GM12865 (cell line): ENCODE measurements at places on chromosomes 13 and 19.
A peak's percentile ranks its signal among the peaks of the same experiment; 100 is the strongest.

GRCh38 chr19:46674416-46675178 is 13.6 kb upstream of the DACT3 start:
- no peak for DNase-seq

- DNase-seq, result no peak
Measured at GRCh38 chr19:12788042-12788681, 3.1 kb upstream of the JUNB start.

GRCh38 chr13:41658057-41658661 is 200.8 kb downstream of the RGCC start:
- DNase-seq, result no peak

DNA sequence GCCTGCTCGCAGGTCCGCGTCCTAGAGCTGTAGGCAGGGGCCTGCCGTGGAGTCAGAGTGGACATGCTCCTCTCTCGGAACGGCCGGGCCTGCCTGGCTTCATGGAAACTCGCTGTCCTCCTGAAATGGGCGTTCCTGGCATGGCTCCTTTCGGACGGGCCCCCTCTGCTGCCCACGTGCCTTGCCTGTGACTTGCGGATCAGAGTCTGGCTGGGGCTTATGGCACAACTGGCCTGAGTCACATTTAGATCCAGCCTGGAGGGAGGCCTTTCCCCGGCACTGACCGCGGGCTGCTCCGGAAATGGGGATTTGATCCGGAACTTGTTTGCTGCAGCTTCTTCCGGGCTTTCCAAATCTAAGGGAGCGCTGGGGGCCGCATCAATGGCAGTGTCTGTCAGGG is 28.1 kb downstream of the THSD1 start:
- DNase-seq, result no peak

- DNase-seq, result no peak
Measured at GRCh38 chr13:74074723-74075122, 59.5 kb downstream of the KLF12 start.

DNA sequence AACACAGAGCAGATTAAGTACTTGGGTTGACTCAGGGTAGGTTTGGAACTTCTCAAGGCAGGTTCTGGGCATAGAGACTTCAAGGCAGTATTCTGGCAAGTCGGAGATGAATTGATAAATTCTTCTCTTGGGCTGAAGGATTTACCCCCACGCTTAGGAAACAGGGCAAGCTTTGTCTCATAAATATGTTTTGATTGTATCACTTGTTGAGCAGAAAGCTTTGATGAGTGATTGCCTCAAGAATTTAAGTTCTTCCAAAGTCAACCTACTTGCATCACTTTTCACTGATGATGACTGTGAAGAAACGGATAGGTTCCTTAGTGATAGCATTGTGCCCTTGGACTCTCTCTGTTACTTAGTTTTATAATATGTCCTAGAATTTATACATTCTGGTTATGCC is 258.6 kb upstream of the DACH1 start:
- no peak for DNase-seq

DNA sequence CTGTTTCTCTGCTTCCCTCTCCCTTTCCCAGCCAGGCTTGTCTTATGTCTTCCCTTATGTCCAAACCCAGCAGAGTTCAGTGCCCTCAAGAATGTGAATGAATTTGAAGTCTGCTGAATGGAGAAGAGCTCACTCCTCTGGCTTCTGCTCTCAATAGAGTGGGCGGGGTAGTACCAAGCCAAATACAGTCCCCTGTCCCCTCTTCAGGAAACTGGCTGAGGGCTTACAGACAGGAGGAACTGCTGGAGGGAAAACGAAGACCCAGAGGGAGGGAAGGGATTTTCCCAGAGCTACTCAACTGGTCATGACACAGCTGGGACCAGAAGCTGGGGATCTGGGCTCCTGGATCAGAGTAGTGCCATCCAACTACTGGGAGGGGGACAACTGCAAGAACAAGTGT is 32.9 kb upstream of the POU2F2 start:
- DNase-seq, result no peak

DNA sequence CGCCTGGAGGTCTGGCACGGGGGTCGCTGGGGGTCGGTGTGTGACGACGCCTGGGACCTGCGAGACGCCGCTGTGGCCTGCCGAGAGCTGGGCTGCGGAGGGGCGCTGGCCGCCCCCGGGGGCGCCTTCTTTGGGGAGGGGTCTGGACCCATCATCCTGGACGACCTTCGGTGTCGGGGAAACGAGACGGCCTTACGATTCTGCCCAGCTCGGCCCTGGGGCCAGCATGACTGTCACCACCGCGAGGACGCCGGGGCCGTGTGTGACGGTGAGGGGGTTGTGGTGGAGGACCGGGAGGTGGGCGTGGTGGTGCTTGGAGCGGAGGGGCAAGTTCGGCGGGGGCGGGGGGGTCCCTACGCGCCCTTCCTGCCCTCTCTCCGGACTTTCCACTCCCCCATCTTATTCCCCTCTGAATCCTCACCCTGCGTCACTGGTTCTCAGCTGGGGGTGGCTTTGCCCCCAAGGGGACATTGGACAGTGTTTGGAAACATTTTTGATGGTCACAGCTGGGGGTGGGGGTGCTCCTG is 5.5 kb downstream of the SSC5D start:
- DNase-seq, result no peak

GRCh38 chr13:34464011-34464410 is 478.1 kb upstream of the NBEA start:
- DNase-seq, result no peak

GRCh38 chr13:94214121-94214520 is 265.4 kb downstream of the DCT start:
- no peak for DNase-seq

DNA sequence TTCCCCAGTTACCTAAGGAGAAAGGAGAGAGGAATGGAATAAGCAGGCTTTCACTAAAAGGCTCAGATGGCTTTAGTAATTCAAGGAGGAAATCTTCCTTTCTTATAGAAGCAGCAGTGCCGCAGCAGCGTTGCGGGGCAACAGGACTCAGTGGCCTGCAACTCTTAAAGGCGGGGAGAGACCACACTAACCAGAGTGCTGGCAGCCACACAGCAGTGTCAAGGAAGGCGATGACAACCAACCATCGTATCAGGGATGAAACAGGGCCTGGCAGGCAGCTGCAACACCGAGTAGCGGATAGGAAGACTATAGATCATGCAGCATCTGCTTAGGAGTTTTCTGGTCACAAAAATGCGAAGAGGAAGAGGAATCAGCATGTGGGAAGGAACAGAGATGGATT is 106.0 kb downstream of the ERCC5 start:
- DNase-seq, result no peak

DNA sequence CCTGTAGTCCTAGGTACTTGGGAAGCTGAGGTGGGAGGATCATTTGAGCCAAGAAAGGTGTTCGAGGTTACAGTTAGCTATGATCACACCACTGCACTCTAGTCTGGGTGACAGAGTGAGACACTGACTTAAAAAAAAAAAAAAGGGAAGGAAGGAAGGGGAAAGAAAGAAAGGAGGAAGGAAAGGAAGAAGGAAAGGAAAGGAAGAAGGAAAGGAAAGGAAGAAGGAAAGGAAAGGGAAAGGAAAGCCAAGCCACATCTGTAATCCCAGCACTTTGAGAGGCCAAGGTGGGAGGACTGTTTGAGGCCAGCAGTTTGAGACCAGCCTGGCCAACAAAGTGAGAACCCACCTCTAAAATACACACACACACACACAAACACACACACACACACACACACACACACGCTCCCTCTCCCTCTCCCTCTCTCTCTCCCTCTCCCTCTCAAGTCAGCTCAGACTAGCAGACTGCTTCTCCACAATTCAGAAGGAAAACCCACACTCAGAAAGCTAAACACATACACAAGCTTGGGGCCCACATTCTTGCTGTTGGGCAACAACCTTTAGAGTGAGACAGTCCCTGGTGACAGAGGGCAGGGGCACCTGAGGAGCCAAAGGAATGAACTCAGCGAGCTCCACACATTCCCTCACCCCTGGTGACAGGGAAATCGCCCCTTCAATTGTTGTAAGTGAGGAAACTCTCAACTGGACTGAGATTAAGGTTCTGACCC is 2.7 kb downstream of the ZNF709 start:
- DNase-seq, result no peak

DNA sequence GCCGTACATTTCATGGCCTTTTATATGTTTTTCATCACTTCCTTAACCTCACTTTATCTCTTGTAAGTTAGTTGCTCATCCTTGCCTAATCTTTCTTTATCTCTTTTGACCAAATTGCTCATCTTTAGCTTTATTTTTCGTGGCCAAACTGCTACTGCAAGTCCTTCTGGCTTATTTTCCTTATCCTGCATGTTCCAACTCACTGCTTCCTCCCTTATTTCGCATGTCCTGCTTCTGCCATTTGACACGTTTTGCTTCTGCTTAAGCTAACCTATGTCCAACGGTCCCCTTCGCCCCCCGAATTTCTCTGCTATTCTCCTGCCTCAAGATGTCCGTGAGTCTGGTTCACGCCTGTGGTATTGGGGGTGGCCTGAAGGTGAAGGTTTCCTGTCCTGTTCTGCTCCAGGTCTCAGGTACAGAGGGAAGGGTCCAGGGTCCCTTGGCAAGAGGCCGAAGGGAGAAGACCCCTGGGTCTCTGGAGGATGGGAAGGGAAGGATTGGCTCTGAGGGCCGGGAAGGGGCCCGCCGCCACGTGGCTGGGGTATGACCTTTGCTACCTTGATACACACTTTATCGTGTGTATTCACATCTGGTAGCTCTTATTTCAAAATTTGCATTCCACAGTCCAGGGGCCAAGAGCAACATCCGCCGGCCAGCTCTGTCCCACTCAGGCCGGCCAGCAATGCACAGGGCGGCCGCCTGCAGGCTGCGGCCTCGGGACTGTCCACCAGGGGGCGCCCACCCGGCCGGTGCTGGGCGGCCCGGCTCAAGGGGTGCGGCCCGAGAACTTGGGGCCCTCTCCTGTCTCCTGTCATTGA is 2.9 kb upstream of the C19orf85 start:
- DNase-seq, result peak; percentile 70
